ENCODE measurements at places on chromosomes 6 and 20.

DNA sequence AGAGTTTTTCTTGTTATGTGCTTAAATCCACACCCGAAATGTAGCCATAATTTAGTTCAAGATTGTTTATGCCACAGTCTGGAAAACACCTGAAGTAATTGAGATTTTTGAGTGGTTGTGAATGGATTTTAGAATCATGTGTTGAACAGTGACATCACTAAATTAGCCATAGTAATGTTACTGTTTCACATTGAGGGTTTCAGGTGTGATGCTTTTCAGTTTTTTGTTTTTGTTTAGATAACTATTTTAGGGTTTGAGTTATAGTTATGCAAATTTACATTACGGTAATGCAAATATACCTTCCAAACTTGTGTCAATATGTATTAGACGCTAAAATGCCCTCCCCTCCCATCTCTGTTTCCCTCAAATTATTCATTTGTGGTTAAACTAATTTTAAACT is 22.9 kb downstream of the QKI start:
- no peak for DNase-seq

DNA sequence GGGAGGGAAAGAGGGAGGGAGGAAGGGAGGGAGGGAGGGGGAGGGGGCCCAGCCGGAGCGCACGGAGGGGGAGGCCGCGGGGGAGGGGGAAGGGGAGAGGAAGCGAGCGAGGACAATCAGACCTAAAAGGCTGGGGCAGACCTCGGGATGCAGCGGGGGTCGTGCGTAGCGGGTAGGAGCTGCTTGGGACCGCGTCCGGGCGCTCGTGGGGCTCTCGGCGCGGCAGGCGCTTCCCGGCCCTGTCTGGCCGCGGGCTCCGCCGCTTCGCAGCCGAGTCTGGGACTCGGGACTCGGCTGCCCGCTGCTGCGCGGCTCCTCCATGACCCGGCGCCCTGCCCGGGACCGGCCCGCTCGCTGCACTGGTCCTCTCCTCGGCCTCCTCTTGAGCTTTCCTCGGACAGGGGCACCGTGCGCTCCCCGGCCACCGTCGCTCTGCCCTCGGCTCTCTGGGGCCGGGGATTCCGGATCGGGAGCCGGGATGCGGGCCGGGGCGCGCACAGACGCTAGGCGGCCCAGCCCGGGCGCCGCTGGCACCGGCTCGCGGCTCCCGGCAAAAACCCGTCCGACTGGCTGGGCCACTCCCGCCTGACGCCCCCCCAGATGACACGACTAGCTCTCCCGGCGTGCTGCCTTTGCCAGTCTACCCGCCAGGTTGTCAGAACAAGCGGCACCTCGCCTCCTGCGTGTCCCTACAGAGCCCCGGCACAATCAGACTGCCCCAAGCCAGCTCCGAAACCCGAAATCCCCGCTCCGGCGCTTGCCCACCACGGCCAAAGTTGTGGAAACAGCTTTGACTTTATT is 2.2 kb downstream of the TFAP2A start:
- no peak for DNase-seq

DNA sequence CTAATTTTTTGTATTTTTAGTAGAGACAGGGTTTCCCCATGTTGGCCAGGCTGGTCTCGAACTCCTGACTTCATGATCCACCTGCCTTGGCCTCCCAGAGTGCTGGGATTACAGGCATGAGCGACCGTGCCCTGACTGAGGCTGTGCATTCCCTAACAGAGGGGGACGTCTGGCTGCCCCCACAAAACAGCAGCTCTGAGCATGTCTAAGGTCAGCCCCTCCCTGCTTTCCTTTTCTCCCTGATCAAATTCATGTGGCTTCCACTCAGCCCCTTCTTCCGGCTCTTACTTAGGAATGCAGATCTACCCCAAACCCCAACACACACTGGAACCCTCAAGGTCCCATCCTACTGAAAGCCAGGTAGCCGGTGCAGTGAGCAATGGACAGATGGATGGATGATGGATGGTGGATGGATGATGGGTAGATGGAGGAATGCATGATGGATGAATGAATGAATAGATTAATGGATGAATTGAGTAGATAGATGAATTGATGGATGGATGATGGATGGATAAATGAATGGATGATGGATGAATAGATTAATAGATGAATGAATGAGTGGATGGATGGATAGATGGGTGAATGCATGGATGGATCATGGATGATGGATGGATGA is 91.5 kb upstream of the BHLHE23 start:
- no peak for DNase-seq

GRCh38 chr6:4687989-4688947 is 87.9 kb upstream of the CDYL start:
- no peak for DNase-seq

DNA sequence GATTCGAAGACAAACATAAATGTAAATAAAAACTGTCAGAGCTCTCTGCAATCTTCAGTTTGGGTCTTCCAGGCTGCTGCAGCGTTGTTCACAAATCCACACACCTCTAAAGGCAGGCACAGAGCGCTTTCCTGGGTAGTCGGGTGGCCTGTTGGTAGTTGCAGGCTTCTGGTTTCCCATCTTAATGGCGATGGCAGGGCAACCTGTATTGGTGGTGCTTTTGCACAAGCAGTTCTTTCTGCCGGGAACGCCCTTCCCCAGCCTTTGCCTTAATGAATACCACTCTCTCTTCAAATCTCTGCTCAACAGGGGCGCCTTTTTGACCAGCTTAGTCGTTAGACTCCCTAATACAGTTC is 723 bp upstream of the IFT52 start:
- DNase-seq: no peak

GRCh38 chr6:30481211-30481964 is 7.9 kb upstream of the HLA-E start:
- DNase-seq: no peak

DNA sequence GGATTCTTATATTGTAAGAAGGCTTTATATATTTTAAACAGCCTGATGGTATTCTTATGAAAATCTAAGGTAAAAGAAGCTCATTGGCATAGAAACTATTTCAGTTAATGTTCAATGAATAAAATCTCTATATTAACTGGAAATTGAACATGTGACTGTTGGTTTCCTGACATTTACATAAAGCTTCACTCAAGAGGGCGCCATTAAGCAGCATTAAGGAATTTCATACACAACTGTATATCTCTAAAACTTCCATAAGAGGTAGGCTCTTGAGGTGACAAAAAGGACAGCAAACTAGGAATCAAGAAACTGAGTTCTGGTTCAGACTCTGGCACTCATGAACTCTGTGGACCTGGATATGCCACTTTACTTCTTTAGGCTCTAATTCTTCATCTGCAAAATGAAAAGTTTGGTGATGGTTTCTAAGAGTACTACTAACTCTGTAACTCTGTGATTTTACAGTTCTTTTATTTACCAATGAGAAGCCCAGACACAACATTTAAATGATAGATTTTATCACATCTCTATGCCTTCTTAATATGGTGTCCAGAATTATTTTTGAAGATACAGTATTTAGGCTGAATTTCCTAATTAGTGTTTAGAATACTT is 147.5 kb downstream of the FLRT3 start:
- DNase-seq: no peak

DNA sequence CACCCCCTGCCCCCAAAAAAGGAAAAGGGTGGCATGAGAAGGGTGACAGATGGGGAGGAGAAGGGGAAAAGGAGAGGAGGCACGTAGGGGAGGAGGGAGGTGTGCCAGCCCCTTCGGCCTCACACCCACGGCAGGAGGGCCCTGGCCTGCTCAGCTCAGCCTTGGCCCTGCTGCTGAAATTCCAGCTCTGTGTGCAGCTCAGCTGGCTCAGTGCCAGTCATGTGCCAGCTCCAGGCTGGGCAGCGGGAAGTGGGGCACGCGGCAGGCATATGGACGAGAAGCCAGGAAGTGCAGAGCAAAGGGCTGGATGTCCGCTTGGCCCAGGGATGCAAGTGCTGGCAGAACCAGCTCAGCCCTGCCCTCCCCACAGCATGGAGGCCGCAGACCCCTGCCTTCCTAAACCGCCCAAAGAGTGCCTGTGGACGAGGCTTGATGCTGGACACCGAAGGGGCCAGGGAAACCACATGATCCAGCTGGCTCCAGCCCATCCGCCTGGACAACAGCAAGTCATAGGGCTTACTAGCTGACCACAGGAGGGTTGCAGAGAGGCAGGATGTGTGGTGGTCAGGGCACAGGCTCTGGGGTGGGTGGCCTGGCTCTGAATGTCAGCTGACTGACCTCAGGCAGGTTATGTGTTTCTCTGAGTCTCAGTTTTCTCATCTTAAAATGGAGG is 60.2 kb downstream of the NOL4L start:
- no peak for DNase-seq

DNA sequence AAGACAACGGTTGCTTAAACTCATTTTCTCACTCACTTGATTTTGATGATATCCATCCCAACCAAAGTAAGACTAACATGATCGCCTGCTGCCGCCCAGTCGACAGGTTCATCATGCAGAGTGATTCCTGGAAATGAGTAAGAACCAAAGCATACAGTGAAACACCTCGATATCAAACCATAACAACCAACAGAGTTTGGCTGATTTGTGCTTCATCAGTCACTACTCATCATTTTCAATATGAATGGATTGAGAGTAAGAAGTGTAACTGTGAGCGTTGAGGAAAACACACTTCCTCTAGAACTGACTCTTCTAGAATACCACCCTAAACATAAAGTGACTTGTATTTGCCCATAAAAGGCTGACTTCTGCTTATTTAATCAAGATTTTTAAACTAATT is 29.2 kb upstream of the ALDH8A1 start:
- no peak for DNase-seq

- no peak for DNase-seq
Measured at GRCh38 chr20:60060593-60060992, 102.4 kb downstream of the CDH26 start.

- no peak for DNase-seq
Measured at GRCh38 chr20:43765916-43766315, 39.1 kb upstream of the GTSF1L start.

DNA sequence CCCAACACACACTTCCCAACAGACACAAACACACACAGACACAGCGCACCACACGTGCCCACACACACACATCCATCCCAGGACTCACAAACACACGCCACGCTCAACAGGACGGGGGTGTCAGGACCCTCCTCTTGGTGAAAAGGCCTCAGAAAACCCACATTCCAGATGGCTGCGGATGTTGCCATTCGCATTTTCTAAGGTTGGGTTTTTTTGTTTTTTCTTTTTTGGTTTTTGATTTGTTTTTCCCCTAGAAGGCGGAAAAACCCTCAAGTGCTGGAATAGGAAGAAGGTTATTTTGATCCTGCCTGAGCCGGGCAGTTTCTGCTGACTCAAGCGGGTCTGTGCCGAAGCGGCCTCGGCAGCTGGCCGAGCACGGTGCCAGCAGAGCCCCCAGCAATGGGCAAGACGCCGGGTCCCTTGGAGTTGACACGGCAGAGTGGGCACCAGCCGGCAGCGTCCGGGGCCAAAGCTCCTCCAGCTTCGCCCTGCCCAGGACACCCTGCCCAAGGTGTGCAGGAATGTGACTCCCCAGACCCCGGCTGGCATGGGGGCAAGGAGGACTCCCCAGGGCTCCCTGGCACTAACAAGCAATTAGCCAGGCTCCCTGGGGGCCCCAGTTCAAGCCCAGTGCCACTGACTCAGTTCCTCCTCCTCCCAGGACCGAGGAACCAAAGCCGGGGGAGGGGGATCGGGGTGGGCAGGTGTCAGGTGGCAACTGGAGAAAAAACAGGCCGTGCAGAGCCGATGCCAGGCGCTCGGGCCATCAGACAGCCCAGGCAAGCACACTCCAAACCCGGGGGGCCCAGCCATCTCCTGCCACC is 40.9 kb upstream of the ZBP1 start:
- no peak for DNase-seq

GRCh38 chr6:90328004-90328403 is 31.4 kb upstream of the BACH2 start:
- DNase-seq: no peak

- DNase-seq: no peak
Measured at GRCh38 chr6:33977606-33978411, 168.1 kb downstream of the GRM4 start.

GRCh38 chr6:7762760-7763159 is 36.9 kb downstream of the BMP6 start:
- no peak for DNase-seq

GRCh38 chr6:37222125-37222967 is 35.2 kb upstream of the TBC1D22B start:
- DNase-seq: peak; percentile 87

GRCh38 chr6:135974426-135974825 is 122.9 kb downstream of the PDE7B start:
- no peak for DNase-seq

DNA sequence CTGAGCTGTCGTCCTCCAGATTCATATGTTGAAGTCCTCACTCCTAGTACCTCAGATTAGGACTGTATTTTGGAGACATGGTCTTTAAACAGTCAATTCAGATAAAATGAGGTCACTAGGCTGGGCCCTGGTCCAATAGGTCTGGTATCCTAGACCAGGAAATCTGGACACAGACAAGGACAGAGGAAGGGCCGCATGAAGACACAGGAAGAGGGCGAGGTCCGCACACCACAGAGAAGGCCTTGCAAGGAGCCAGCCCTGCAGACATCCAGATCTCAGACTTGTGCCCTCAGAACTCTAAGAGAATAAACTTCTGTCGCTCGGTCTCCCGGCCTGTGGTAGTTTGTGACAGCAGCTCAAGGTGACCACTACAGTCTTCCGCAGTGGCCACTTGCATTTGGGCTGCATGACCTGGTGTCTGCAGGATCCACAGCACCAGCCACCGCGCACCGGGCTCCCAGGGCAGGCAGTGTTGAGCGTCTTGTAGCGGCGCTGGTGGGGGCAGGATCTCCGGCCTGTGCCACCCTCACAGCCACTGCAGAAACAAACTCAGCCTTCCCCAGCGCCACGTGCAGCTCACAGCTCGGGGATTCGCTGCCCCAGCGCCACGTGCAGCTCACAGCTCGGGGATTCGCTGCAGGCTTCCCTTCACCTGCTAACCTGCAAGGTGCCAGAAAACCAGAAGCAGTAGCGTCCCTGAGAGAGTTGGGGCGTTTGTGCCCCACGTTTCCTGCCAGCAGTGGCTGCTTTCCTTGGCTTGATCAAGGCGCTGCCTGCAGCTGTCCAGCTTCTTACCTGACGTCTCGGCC is 6.0 kb upstream of the RBM38 start:
- DNase-seq: no peak

DNA sequence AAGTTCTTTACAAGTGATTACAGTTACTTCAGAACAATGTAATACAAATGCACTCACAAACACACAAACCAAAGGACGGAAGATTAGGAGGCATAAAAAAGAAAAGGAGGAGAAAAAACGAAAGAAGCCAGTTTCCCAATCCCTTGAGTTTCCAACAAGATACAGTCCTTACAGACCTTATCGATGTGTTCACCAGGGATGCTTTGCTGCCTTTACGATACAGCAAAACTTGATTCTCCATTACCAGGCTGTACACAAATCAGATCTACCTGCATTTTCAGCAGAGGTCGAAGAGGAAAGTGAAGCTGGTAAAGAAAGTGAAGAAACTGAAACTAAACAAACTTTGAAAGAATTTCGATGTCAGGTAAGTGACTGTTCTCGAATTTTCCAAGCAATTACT is 62.6 kb upstream of the SMIM8 start:
- DNase-seq: no peak

Measured in neuronal stem cell (in vitro differentiated cells).